ENCODE measurements at places on chromosomes 12 and 14.
A peak's percentile ranks its signal among the peaks of the same experiment; 100 is the strongest.

DNA sequence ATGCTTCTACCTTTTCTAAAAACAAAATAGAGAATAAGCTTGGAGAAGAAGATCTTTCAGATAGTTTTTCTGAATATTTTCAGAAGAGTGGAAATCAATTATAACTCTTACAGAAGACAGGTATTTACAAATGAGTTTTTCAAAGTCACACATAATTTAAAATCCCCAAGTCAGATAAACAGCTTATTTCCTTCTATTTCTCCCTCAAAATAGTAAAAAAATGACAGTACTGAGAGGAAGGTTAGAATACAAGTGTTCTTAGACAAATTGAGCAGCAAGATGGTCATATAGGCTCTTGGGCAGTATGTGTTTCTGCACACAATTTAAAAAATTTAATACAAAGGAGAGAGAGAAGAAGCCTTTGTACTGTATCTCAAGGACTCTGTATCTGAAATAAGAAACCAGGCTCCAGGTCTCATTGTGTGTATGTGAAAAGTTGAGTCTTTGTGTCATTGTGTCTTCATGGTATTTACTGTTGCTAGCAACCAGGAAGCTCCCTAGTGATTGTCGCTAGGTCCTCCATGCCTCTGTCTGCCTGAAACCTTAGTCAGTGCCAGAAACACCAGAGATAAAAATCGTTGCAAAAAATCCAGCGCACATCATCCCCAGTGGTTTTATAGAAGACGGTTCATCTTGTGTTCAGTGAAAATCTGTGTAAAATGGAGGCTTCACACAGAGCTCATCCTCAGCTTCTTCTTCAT lies 12.9 kb upstream of the TUBA1A start:
- peak; percentile 29 for DNase-seq

- no peak for DNase-seq
Measured at GRCh38 chr12:91271185-91271584, 88.6 kb upstream of the DCN start.

GRCh38 chr12:120964298-120964697 lies 14.0 kb upstream of the HNF1A start:
- DNase-seq: no peak

DNA sequence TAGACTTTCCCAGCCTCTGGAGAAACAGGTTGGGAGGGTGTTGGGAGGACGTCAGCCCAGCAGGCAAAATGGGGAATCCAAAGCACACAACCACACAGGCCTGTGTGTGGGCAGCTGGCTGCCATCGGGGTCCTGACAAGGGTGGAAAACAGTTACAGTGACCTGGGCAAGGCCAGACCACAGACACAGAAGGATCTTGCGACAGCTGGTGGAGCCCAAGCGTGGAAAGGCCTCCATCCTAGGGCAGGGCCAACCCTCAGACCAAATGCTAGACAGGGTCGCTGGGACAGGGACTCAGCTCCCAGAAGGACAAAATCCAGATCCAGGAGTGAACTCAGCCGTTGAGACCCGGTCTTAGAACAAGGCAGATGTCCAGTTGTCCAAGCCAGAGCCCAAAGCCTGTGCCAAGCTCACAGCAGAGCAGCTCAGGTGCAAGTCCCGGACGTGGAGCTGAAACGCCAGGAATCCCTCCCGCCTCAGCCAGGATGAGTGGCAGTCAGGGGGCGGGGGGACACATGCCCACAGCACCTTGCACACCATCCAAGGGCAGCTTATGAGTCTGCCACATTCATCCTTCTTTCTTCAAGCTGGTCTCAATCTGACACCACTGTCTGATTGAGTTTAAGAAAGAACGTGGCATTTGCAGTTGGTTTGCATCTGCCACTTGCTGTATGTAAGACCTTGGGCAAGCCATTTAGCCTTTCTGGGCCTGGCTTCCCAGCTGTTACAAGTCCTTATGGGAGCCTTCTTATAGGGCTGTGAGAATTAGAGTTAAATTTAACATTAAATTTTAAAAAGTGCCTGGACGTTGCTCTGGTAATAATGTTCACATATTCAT lies 37.6 kb downstream of the DEGS2 start:
- DNase-seq: no peak

- DNase-seq: no peak
Measured at GRCh38 chr12:53467082-53467481, 15.2 kb downstream of the PCBP2 start.

GRCh38 chr12:27304856-27305255 lies 27.8 kb upstream of the BMAL2 start:
- no peak for DNase-seq

DNA sequence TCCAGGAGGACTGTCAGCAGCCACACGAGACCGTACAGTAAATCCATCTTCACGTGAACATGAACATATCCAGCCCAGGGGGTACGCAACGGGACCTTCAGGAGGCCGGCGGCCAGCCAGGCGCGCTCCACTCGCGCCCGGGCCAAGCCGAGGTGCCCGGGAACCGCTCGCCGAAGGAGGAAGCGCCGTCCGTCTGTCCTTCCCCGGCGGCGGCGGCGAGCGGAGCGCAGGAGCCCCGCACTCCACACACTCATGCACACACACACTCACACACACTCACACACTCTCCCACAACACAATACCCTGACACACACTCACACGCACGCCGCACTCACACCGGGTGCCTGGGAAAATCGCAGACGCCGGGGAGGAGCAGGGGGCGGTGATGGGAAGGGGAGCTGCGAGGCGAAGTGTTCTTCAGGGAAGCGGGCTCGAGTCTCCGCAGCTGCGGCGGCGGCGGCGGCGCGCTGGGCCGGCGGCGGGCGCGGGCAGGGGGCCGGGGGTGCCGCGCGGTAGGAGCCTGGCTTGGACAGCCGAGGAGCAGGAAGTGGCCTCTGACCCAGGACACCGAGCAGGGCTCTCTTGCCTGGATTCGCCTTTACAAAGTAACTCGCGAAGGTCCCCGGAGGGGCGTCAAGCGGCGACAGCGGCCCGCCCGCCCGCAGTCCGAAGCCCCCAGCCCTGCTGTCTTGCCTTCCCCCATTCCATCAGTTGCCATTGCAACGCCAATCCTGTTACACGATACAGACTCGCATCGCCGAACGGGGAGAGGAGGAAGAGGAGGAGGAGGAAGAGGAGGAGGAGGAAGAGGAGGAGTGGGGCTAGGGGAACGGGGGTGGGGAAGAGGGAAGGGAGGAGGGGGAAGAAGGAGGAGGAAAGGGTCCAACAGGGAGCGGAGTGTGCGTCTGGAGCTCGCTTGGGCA lies 601 bp downstream of the MDGA2 start:
- no peak for DNase-seq

Data from CD4-positive, alpha-beta T cell treated with Interleukin-4 for 1 hour (primary cell).